ENCODE measurements at places on chromosomes 2 and 18.

DNA sequence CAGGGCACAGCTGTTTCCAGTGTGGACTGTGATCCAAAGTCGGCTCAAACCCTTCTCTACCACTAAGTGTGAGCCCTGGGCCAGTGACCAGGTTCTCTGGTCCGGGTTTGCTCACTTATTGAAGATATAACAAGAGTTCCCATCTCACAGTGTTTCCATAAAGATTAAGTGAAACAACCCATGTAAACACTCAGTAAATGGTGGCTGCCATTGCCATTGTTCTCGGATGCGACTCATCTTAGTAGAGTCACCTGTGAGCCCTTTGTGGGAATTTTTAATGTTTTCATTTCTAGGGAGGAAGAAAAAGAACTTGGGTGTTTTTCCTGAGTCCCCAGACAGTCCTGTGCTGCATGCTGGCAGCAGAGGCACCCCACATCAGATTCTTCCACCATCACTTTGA, 53.4 kb downstream of the TPGS2 start:
- no peak for DNase-seq

DNA sequence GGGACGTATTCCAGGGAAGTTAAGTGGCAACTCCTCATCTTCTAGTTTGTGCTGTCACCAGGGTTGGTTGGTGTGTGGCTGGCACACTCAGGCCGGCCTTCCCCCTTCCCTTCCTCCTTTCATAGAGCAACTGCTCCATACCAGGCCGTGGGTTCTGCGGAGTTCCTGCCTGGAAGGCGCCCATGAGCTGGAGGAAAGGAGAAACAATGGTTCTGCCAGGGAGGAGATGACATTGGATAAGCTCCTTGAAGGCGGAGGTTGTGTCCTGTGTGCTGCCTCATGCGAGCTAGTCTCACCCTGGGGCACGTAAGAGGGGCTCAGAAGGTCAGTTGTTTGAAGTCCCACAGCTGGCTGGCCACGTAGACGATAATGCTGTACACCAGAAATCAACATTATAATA, 19.2 kb downstream of the ASAP2 start:
- no peak for DNase-seq

DNA sequence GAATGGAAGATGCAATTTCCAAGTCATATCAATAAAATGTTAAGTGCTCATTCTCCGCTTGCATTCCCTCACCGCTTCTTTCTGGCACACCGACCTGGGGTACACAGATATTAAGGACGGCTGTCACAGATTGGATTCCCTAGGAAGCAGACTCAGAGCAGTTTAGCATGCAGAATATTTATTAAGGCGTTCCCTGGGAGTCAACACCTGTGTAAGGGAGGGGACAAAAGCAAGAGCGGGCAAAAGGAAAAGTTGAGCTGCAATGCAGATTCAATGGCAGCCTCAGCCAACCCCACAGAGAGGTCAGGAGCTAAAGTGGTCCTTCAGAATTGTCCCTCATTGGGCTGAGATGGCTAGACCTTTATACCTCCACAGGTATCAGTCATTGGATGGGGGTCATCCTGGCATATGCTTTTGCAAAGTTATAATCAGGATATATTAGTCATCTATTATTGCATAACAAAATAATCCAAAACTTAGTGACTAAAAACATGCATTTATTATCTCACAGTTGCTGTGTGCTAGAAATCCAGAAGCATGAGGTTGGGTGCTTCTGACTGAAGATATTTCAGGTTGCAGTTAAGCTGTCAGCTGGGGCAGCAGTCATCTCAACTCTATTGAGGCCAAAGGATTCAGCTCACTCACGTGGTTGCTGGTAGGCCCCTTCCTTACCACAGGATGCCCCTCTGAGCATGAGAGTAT, 27.0 kb upstream of the INO80D start:
- no peak for DNase-seq

DNA sequence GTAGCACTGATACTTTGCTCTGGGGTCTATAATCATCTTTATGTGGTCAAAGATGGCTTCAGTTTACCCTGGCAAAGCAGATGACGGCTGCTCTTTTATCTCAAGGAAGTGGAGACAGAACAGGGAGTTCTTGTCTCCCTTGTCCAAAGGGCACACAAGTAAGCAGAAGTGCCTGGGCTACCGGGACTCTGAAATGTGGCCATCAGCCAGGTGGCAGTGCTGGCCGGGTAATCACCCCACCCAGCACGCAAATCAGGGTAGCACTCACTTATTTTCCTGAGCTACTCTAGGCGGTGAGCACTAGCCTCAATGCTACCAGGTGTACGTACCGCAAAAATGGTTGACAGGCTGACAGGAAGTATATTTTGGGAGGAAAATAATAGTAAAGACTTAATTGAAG, 119.7 kb upstream of the ETAA1 start:
- DNase-seq: no peak

- no peak for DNase-seq
Observed at GRCh38 chr2:176137906-176138305, 8.4 kb downstream of the HOXD8 start.

GRCh38 chr18:36411745-36412168, 114.2 kb downstream of the FHOD3 start:
- no peak for DNase-seq

- DNase-seq: no peak
Observed at GRCh38 chr2:234699456-234699855, 202.6 kb upstream of the ARL4C start.

DNA sequence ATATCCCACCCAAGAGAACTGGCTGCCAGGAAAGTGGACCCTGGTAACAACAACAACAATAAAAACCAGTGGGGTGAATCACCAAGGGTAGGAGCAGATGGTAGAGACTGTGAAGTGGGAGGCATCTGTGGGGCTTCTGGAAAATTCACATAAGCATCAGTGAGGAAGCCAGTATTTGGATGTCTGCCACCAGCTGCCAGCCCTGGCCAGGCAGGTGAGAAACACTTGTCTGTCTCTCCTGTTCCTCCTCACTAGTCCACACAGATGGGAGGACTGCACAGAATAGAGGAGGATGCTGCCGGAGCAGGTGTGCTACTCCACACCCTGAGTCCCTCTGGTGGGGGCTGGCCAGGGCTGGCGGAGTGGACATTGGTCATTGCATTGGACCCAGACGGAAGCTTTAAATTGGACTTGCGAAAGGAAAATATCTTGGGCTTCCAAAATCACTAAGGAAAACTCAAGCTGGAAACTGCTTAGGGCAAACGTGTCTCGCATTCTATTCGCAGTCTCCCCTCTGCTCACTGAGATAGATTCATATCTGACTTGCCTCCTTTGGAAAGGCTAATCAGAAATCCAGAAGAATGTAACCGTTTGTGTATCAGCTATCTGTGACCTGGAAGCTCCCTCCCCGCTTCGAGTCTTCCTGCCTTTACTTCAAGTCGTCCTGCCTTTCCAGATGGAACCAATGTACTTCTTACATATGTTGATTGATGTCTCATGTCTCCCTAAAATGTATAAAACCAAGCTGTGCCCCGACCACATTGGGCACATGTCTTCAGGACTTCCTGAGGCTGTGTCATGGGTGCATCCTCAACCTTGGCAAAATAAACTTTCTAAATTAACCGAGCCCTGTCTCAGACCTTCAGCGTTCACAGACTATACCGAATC, 69.1 kb downstream of the NAB1 start:
- DNase-seq: no peak

GRCh38 chr18:641224-641623, 16.2 kb upstream of the TYMS start:
- no peak for DNase-seq

DNA sequence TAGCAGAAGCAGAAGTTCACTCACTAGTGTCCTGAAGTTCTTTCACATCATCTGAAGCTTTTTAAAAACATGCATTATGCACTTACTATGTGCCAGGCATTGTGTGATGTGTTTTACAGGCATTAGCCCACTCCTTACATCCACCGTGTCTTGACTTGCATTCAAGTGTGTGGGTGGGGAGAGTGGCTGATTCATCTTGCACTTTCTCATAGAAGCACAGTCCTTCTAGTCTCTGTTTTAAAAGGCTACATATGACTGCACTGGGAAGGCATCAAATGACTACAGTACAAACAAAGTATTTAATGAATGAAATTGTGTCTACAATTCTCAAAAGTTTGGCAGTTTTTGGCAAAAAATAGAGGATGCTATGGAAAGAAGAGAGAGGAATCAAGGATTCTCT, 21.6 kb upstream of the DSC3 start:
- DNase-seq: no peak

DNA sequence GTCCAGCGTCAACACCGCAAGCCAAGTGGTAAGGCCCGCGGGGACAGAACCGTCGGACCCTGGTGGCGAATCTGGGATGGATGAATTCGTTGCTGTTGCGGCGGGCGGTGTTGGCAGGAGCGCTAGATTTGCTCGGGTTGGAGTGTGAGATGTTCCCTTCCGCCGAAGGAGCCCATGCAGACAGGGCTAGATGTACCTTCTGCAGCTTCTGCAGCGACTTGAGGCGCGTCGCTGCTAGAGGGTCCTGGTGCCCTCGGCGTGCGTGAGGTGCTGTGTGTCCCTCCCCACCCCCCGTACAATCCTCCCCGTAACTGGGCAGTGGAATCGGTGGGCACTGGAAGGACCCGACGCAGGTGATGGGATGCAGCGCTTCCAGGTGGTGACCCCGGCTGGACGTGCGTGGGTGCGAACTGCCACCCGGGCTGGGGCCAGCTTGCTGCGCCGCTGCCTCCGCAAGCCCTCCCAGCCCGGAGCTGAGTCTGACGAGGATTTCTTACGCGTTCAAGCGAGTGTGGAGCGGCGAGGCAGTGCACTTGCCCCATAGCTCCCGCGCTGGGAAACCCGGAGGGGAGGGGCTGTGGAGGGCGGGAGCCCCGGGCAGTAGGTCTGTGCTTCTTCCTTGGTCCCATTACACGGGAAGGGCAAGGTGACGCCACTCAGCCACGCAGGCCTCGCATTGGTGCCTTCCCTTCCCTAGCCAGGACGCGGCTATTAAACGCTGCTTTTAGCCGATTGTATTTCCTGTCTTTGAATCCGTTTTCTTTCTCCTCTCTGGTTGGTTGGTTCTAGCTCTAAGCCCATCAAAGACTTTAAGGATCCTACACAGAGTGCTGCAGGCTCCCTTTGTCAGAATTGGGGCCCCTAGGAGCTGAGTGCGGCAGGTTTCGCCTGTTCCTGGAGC, 34.2 kb downstream of the CHRNA1 start:
- no peak for DNase-seq

- DNase-seq: peak; percentile 21
Observed at GRCh38 chr18:9827793-9828505, 57.8 kb upstream of the TXNDC2 start.

DNA sequence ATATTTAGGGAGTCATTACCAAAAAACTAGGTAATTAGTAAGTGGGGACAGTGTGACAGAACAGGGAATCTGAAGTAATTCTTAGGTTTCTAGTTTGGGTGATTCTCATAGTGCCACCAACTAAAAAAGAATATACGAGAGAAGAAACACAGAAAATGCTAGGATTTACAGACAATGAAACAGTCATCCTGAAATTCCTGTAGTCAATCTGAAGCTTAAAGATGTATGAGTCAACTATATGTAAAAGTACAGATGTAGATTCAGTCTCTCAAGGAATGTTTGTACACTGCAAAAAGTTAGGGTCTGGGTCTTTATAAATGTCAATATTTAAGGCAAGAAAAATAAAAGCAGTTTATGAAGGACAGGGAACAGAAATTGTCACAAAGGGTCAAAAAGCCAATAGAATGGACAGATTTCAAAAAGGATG, 107.0 kb downstream of the STRN start:
- no peak for DNase-seq

GRCh38 chr2:161004379-161004778, 155.8 kb upstream of the TANK start:
- no peak for DNase-seq

DNA sequence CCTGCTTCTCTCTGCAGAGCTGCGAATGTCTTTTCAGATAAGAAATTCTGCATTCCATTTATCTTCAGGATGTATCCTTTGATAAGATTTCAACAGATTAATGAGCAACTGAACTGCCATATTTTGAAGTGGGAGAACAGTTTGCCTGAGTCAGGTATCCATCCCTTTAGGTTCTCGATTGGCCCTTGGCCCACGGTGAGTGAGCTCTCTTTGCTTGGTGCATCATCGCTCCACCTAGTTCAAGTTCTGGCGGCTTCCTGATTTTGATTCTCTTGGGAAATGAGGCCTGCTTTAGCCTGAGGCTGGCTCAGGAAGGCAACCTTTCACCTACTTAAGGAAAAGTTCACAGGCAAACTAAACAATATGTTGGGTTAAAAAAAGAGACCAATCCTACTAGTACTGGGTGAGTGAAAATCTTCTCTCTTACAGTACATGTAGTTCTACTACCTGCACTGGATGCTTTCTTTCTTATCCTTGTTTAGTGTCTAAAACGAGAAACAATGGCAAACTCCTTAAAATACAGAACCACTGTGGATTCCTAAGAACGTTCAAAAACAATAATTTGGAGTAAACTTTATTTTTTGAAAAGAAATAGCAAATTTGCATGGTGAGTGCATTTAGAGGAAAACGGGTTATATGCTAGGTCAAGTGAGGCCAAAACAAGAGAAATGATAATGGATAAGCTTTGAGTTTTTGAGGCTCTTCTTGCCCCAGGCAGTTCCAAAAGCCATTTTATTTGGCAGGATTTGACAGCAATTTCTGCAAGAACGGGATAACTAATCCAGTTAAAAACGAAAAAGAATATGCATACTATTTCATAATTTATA, 837 bp upstream of the ACSL3 start:
- no peak for DNase-seq

DNA sequence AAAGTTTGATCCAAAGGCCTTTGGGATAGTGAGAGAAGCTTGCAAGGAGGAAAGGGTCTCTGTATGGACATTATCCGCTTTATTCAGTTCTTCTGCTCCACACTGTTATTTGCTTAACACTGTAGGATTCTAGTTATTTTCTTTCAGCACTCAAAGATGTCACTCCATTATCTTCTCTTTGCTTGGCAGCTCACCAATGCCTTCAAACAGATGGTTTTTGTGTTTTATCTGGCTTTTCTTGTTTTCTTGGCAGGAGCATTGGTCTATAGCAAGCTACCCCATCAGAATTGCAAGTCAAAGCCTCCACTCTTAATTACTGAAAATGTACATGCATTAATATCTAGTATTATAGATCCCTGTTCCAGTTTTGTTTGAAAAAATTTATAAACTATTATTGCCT, 138.8 kb downstream of the EVA1A start:
- DNase-seq: no peak

DNA sequence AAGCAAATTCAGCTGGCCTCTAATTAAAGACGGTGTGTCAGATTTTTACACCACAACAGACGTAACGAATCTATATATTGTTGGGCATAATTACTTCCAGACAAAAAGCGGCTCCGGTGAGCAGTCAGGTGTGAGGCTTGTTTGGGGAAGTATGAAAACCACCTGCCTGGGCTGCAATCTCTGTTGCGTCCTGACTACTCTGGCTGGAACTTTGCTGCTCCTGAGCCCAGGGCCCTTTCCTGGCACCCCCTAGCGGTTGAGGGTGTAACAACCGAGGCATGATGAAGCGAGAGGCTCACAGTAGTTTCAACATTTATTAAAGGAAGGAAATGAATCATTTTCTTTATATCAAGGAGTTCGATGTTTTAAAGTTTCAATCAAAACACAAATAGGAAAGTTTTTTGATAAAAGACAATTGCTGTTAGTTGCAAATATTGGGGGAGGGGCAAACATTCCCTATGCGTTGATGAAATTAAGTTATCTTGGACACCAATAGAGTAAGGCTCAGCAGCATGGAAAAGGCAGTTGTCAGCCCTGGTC, 10.6 kb upstream of the ITGB6 start:
- DNase-seq: peak; percentile 62

- no peak for DNase-seq
Observed at GRCh38 chr2:150859162-150859561, 371.7 kb upstream of the RND3 start.

Measured in CD4-positive, alpha-beta T cell treated with Interleukin-4 for 1 hour (primary cell).